ENCODE measurements at places on chromosomes 2 and 18.
A peak's percentile ranks its signal among the peaks of the same experiment; 100 is the strongest.

GRCh38 chr2:186771850-186772463, 77.0 kb downstream of the ZSWIM2 start:
- peak; percentile 55 for DNase-seq

- no peak for DNase-seq
Measured at GRCh38 chr2:234723400-234723799, 226.5 kb upstream of the ARL4C start.

- no peak for DNase-seq
Measured at GRCh38 chr2:177029901-177030300, 182.7 kb upstream of the HNRNPA3 start.

DNA sequence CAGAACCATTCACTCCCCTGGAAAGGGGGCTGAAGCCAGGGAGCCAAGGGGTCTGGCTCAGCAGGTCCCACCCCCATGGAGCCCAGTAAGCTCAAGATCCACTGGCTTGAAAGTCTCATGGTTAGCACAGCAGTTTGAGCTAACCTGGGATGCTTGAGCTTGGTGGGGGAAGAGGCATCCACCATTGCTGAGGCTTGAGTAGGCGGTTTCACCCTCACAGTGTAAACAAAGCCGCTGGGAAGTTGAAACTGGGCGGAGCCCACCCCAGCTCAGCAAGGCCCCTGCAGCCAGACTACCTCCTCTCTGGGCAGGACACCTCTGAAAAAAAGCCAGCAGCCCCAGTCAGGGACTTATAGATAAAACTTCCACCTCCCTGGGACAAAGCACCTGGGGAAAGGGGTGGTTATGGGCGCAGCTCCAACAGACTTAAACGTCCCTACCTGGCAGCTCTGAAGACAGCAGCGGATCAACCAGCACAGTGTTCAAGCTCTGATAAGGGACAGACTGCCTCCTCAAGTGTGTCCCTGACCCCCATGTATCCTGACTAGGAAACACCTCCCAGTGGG, 14.7 kb upstream of the TTC32 start:
- DNase-seq, result no peak

All from M059J (cell line).